ENCODE measurements at places on chromosomes 16 and 17.

DNA sequence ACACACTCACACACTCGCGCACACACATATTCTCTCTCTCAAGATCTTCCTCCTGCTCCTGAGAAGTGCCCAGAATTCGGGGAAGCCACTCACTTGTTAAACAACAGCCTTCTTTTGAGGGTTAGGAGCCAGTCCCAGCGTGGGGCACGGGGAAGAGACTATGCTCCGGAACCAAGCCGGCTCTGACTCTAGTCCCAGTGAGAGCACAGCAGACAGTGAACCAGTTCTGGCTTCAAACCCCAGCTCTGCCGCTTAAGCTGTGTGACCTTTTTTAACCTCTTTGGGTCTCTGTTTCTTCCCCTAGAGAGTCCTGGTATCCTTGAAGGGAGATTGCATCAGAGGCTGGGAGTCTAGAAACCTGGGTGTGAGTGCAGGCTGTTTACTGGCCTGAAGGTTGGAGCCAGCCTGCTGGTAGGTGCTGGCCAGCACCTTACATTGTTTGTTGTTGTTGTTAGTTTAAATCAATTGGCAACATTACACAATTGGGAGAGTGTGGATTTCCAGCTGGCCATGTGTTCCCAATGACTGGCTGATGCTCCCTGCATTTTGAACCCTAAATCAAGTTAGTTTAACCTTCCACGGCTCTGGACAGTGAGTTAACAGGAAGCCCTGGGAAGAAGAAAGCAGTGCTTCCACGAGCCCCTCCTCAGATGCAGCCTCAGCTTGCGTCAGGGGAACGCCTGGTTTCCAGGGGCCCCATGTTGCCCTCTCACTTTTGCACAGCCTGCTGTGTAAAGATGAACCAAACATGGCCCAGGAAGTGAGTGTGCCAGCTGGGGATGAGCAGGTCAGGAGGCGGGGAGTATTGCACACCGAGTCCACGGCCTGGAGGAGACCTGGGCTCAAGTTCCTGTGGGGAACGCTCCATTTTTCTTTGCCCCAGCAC is 71.5 kb downstream of the GAS7 start:
- DNase-seq: no peak

DNA sequence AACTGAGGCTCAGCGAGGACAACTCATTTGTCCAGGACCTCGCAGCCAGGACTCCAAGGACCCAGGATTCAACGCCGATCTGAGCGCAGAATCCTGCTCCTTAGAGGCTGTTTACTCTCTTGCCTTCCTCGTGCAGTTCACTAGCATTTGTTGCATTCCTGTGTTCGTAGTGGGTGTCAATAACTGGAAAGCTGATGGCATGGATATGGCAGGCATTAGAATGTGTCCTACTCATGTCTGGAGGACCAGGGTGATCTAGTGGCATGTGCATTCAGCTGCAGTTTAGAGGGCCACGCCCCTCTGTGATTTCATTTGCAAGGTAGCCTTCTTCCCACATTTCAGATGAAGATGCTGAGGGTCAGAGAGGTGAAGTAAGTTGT is 510 bp downstream of the CRISPLD2 start:
- no peak for DNase-seq

- no peak for DNase-seq
Observed at GRCh38 chr16:4283441-4283840, 10.6 kb upstream of the TFAP4 start.

- no peak for DNase-seq
Observed at GRCh38 chr16:56413381-56413780, 12.0 kb downstream of the AMFR start.

- DNase-seq: no peak
Observed at GRCh38 chr17:14308636-14308964, 7.7 kb downstream of the HS3ST3B1 start.

GRCh38 chr17:83109793-83110645 is 30.6 kb downstream of the METRNL start:
- peak; percentile 94 for DNase-seq

GRCh38 chr17:57106107-57106835 is 21.2 kb downstream of the AKAP1 start:
- DNase-seq: no peak

- DNase-seq: no peak
Observed at GRCh38 chr16:89704281-89704680, 2.8 kb upstream of the SPATA2L start.

Data from HS-5 (cell line).